OCI-M1 (cell line): ENCODE measurements at places on chromosomes 5 and 9.

DNA sequence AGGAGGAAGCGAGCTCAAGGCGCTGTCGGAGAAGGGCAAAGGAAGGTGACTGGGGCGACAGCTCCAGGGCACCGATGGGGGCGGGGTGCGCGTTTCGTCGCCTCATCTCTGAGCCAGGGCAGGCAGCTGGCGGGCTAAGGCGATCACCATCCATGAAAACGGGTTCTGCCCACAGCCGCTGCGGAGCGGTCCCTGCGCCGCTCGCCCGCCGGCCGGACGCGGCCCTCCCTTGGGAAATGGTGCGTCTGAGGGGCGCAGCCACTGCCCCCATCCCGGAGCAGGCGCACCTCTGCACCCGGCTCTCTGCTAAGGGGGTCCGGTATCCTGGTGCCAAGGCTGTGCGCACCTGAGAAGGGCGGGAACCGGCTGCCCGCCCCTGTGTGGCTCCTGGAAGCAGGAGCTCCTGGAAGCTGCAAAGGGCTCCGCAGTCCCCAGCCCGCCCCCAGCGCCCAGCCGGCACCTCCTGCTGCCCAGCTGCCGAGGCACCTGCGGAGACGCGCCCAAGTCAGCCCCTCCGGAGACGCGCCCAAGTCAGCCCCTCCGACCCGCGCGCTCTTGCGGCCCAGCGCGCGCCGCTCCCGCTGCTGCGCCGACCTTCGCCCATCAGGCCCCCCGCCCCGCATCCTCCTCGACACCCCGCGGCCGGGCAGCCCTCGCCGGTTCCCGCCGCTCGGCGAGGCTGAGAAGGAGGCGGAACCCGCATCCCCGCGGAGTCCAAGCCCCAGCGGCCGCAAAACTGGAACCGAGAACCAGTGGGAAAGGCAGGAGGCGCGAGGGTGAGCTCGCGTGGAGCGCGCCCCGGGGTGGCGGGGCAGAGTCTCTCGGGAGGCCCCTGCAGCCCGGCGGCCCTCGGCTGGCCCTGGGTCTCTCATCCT lies 757 bp downstream of the ANKRD34B start:
- no peak for DNase-seq

- no peak for DNase-seq
These were observed 31.5 kb downstream of the CCDC171 start for GRCh38 chr9:15584379-15584778.

DNA sequence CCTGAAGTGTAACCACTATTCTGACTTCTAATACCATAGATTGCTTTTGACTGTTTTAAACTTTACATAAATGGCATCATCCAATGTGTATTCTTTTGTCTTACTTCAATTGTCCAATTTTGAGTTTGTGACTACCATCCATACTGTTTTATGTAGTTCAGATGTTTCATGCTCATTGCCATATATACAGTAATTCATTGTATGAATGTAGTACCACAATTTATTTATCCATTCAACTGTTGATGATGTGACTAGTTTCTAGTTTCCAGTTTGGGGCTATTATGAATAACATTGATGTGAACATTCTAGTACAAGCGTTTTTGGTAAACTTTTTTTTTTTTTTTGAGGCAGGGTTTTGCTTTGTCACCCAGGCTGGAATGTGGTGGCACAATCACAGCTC lies 55.1 kb downstream of the HMGCS1 start:
- DNase-seq, result no peak

GRCh38 chr9:70975821-70976220 lies 145.6 kb downstream of the TRPM3 start:
- DNase-seq, result no peak

- DNase-seq, result no peak
These were observed 2.0 kb upstream of the PFN3 start for GRCh38 chr5:177402271-177403043.

DNA sequence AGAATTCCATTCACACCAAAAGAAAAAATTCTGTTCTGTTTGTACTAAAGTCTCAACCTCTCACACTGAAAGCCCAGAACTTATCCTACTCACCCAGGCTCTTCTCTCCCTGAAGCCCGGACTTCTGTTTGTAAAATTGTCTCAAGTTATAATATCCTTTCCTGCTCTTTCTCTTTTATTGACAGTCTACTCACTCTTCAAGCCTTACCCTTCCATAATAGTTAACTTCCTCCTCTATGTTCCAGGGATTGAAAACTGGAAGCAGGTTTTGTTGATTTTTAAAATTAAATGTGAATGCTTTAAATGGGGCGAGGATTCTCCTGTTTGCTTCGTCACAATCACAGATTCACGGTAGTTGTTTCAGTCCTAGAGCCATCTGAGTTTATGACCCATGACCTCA lies 51.7 kb upstream of the CCDC112 start:
- no peak for DNase-seq

- DNase-seq, result peak; percentile 74
These were observed 293 bp downstream of the CENPP start for GRCh38 chr9:92325991-92326500.
